ENCODE measurements at places on chromosomes 5 and 9.

GRCh38 chr9:114181607-114182409 is 26.5 kb downstream of the COL27A1 start:
- no peak for DNase-seq

DNA sequence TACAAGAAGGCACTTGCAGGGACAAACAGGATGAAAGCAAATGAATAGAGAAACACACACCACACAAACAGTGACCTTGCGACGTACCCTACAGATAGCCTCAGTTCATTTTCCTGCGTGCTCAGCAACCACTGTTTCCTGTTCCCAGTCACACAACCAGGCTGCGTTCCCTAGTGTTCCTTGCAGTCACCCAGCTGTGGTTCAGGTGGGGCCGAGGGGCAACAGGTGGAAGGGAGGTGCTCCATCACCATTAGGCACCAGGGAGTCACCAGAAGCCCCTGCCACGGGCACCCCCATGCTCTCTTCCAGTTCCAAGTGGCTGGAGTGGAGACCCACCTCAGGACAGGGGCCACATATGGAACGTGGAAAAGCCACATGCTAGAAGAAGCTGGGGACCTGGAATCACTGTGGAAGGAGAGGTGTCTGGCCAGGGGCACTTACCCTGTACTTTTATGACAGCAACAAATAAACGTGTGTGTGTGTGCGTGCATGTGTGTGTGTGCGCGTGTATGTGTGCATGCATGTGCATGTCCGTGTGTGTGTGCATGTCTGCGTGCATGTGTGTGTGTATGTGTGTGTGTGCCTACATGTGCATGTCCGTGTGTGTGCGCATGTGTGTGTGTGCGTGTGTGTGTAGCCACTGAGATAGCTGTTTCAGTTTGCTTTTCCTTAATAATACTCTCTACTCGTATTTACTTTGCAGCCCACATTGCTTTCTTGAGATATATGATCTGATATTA is 18.8 kb upstream of the FCN2 start:
- no peak for DNase-seq

- no peak for DNase-seq
Observed at GRCh38 chr9:75941066-75941465, 50.6 kb downstream of the PCSK5 start.

GRCh38 chr9:135343837-135344522 is 135.6 kb upstream of the PPP1R26 start:
- DNase-seq: peak; percentile 26

DNA sequence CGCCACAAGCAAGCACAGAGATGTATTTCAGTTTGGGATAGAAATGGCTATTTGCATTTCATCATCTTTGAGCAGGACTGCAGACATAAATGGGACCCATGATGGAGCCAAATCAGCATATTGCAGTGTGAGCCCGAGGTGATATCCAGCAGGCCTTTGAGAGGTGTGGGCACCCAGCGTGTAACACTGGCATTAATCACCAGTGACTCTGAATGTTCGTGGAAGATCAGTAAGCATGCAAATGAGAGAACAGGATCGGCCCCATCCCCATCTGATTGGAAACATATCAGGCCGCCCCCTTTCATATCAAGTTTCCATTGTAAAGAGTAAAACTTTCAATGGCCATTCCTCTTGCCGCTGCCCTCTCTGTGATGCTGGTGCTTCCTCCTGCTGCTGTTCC is 84.0 kb downstream of the GTF3C4 start:
- no peak for DNase-seq

GRCh38 chr5:16755641-16756040 is 138.8 kb upstream of the RETREG1 start:
- DNase-seq: no peak

DNA sequence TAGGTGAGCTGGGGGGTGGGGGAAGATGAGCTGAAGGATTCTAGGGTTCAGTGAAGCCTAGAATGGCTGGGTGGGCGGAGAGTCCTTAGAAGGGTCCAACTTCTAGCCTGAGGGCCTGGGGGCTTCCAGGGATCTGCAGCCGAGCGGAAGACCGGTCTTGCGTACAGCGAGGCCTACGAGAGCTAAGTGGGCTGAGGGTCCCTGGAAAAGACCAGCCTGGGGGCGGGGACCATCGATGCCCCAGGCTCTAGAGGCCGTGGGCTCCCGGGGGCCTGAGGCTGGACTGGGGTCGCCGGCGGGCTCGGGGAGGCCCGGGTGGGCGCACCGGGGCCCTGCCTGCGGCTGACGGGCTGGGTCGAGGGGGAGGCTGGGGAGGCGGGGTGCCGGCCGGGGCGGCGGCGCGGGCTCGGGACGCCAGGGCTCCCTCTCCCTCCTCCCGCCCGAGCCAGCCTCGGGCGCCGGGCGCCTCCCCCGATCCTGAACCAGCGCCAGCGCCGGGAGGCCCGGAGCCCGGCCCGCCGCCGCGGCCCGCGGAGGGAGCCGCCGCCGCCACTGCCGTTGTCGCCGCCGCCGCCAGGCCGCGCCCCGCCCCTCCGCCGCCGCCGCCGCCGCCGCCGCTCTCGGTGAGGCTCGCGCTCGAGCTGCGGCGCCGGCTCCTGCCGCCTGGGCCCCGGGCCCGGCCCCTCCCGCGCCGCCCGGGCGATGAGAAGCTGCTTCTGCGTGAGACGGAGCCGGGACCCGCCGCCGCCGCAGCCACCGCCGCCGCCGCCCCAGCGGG is at the start of gene MVB12B:
MVB12B (plus strand) TSS at position 602 of the 778 bp plus-strand sequence; CDS start at position 703, 101 bp downstream.
- no peak for DNase-seq

DNA sequence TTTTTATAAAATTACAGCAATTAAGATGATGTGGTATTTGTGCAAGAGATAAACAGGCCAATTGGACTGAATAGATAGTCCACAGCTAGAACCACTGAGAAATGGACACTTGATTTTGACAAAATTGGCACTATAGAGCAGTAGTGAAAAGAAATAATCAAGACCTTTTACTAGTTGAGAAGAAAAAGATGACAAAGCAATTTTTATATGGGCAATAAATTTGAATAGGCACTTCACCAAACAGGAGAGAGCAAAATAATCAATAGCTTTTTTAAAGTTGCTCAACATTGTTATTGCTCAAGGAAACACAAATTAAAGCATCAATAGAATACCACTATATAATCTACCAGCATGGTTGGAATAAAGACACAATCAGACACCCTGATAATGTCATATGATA is 193.5 kb upstream of the FTMT start:
- DNase-seq: no peak

GRCh38 chr9:115649991-115650472 is 503.6 kb upstream of the PAPPA start:
- DNase-seq: no peak

DNA sequence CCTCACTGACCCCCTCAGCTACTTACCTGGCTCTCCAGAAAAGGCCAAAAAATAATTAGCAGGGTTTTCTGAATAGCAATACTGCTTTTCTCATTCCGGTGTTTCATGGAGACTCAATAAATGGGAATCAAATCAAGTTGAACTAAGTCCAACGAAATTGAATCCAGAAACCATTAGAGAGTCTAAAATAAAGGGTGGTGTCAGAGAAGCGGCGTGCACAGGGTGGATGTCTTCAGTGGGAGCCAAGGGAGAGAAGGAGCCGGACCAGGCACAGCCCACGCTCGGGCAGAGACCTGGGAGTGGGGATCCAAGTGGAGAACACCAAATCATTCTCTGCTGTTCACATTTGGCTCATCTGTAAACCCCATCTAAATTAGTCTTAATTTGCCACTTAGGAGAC is 40.2 kb upstream of the WWC1 start:
- DNase-seq: no peak

Data from stimulated activated naive B cell treated with anti-CD40 and anti-IgM and Interleukin-4, amounts not matched to agents 10 μg/mL and 1 μg/mL and 100 μg/mL, for 72 hours (primary cell).